Suppressor macrophage treated with lipopolysaccharide for 4 hours (primary cell): ENCODE measurements at places on chromosomes 1 and 21.
A peak's percentile ranks its signal among the peaks of the same experiment; 100 is the strongest.

DNA sequence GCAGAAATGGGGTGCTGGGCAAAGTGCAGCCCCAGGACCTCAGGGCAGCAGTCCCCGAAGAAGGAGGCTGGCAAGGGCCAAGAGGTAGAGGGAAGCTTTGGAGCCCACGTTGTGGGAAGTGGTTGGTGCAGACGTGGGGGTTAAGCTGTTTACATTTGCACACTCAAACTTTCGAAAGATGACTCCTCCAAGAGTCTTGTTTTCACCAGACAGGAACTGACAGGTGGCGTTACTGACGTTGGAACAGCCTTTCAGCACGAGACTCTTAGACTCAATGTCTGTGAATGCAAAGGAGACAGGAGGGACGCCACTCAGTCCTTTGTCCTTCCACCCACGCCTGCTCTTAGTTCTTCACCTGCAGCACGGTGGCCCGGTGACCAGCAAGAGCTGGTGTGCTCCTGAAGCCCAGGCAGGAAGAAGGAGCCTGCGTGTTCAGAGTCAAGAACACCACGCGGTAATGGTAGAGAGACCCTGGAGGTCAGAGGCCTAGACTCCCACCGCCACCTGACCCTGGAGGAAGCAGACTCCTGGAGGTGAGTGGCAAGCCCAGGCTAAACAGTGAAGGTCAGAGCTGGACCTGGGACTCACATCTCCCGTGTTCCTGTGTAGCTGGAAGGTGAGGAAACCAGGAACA lies 15.9 kb downstream of the LYPD8 start:
- DNase-seq: no peak

DNA sequence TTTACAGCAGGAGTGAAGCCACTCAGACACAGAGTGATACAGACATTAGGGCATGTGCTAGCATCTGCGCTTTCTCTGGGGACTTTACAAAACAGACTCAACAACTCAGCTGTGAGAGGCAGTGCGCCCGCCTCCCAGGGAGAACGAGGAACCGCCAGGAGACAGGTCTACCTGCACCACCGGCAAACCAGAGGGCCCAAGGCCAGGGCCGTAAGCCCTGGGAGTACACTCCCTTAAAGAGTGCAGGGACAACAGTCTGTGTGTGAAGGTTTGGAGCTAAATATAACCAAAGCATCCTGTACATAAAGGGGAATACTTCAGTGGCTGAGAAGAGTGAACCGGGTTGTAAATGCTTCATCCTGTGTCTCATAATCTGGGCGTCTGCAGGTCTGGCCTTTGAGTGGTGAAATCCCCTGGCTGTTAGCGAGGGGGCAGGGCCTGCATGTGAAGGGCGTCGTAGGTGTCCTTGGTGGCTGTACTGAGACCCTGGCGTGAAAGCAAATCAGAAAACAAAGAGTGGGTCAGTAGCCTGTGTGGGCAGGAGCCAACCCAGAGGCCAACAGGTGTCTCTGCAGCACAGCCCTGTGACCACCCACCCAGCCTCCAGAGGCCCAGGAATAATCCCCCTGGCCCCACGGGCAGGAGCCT lies 86.9 kb downstream of the CD247 start:
- DNase-seq: no peak

DNA sequence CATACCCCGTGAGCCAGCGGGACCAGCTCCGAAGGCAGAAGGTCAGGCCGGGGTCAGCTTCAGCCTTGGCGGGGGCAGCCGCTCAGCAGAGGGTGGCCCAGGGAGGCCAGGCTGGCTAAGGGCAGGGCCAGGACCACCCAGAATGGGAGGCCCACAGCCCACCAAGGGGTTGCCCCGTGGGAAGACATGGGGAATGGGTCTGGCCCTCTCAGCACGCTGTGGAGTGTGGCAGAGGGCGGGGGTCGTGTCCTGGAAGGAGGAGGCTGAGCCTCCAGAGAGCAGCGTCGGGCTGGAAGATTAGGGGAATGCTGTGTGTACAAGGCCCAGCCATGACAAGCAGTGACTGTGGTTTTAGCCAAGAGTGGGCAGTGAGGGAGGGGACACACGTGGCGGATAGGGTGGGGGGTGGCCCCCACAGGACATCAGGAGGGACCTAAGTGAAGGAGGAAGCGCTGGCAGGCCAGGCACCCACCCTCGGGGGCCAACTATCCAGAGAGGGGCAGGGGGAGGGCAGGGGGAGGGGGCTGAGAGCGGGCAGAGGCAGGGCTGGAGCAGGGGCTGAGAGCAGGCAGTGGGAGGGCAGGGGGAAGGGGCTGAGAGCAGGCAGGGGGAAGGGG lies 43.9 kb upstream of the POFUT2 start:
- DNase-seq: no peak

DNA sequence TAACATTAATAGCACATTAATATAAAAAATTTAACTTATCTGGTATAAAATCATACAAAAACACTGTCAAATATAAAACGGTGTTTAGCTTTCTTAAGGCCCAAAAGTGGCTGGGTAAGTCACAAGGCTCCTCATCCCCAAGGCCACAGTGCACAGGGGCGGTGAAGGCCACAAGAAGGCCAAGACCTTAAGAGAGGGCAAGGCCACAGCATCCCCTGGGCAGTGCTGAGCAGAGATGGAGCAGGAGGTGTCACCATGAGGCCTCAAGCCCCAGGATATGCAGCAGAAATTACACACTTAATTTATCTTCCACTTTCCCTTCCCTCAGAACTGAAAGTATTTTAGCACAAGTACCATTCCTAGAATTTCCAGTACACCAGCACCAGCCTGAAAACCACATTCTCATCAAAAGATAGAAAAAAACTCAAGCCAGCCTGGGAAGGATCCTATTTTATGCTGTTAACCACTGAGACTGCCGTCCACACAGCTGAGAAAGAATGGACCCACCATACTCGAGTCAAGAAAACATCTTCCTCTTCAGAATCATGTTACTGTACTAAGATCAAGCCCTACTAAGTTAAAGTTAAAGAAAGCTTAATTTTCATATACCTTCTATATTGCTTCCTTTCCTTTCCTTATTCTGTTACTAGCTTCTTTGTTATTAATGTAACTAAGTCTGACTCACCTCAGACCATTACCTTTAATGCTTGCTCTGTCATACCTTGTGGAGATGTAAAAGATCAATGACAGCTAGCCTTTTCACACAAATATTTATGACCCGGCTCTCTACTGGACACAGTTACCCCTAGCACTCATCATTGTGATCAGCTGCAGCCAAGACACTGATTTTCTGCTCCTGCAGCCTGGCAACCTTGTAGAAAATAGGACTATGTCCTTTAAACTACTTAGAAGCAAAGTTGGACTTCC lies 26.4 kb upstream of the FMO1 start:
- DNase-seq: no peak

DNA sequence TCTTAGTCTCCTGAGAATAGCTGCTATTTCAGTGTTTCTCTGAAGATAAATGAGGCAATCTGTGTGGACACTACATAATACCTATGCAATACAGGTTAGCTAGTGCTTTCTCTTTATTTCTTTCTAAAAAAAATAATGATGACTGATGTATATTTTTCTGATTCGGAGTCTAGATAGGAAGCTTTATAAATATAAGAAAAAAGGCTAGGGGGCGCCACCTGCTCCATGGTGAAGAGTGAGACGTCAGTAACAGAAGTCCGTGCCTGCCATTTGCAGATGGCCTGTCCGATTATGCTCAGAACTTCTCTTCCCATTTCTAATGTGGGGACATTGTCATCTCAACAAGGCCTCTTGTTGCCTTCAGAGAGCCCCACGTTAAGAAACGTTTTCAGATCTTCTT lies 26.4 kb downstream of the QSOX1 start:
- peak; percentile 62 for DNase-seq

- DNase-seq: no peak
Measured at GRCh38 chr1:201676641-201677040, 137.7 kb downstream of the NAV1 start.
